Activated CD4-positive, alpha-beta T cell treated with anti-CD3 and anti-CD28 coated beads for 36 hours (primary cell): ENCODE measurements at places on chromosomes 2 and 18.
A peak's percentile ranks its signal among the peaks of the same experiment; 100 is the strongest.

DNA sequence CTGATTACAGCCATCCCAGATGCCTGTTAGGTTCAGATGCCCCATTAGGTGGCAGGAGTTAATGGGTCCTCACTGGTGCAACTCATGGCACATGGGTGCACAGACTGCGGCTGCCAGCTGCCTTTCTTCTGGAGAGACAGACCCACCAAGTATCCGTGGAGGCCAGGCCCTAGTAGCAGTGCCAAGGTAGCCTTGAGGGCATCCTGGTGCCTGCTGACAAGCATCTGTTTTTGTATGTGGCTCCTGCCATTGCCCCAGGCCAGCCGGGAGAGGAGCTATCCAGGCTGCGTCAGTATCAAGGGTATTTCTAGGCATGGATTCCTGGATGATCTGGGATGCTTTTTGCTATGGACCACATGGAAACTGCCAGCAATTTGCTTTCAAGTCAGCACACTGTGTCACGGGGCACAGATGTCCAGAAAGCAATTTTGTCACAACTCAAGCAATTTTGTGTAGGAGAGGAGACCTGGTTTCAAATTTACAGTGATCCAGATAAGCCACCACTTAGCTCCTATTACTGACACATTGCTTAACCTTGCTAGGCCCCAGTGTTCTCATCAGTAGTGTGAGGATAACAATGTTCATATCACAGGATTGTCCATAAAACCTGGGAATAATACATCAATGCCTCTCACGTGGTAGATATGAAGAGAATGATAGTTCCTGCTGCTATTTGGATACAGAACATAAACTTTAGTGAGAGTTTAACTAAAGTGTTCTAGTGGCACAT, 815.1 kb upstream of the RAB6C start:
- no peaks in the 10 kb centered on the region for H3K27me3 ChIP-seq
- H3K4me1 ChIP-seq, result no peaks in the 10 kb centered on the region
- no peak overlapping the region for H3K27ac ChIP-seq
- no peak overlapping the region for H3K4me3 ChIP-seq
- H3K36me3 ChIP-seq, result no peaks in the 10 kb centered on the region
- DNase-seq, result no peak

- H3K27ac ChIP-seq, result no peak overlapping the region
- H3K27me3 ChIP-seq, result peaks cover 1% of the 10 kb centered on the region
- no peaks in the 10 kb centered on the region for H3K4me1 ChIP-seq
- no peaks in the 10 kb centered on the region for H3K36me3 ChIP-seq
- peak; percentile 5 for DNase-seq
- H3K4me3 ChIP-seq, result no peak overlapping the region
These were observed 104.6 kb upstream of the COL3A1 start for GRCh38 chr2:188869550-188869949.

- no peaks in the 10 kb centered on the region for H3K36me3 ChIP-seq
- peak; percentile 69 for DNase-seq
- H3K4me3 ChIP-seq, result no peak overlapping the region
- H3K27me3 ChIP-seq, result peaks cover 17% of the 10 kb centered on the region
- H3K4me1 ChIP-seq, result peaks cover 12% of the 10 kb centered on the region
These were observed 3.5 kb upstream of the CABLES1 start for GRCh38 chr18:23131693-23132319.

- H3K4me1 ChIP-seq, result peaks cover 62% of the 10 kb centered on the region
- DNase-seq, result no peak
These were observed 121.4 kb upstream of the MGAT5 start for GRCh38 chr2:134132490-134132857.

- H3K4me3 ChIP-seq, result no peak overlapping the region
- H3K4me1 ChIP-seq, result peaks cover 25% of the 10 kb centered on the region
- H3K27me3 ChIP-seq, result no peaks in the 10 kb centered on the region
These were observed 45.5 kb upstream of the TNFRSF11A start for GRCh38 chr18:62279561-62279960.

GRCh38 chr2:220226076-220226475, 598.6 kb downstream of the SLC4A3 start:
- H3K36me3 ChIP-seq, result no peaks in the 10 kb centered on the region
- DNase-seq, result no peak
- H3K4me1 ChIP-seq, result no peaks in the 10 kb centered on the region
- H3K27ac ChIP-seq, result no peak overlapping the region
- no peak overlapping the region for H3K4me3 ChIP-seq

DNA sequence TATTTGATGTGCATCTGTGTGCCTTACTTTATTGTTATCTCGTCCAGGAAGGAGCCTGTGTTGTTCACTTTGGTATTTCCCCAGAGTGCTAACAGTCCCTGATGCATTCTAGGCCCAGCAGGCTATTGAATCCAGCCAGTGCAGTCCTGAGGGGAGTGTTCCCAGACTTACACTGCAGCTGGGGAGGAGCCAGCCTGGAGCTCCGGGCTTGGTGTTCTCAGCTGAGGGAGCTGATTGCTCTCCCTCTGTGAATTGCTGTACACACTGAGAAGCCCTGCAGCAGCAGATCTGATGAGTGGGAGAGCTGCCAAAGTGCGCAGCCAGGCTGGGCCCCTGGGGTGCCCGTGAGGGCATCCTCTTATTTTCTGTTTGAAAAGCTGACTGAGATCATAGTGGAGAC, 159.2 kb downstream of the GALNT3 start:
- no peak overlapping the region for H3K4me3 ChIP-seq
- H3K27ac ChIP-seq, result no peak overlapping the region
- no peak for DNase-seq
- H3K4me1 ChIP-seq, result peaks cover 6% of the 10 kb centered on the region

DNA sequence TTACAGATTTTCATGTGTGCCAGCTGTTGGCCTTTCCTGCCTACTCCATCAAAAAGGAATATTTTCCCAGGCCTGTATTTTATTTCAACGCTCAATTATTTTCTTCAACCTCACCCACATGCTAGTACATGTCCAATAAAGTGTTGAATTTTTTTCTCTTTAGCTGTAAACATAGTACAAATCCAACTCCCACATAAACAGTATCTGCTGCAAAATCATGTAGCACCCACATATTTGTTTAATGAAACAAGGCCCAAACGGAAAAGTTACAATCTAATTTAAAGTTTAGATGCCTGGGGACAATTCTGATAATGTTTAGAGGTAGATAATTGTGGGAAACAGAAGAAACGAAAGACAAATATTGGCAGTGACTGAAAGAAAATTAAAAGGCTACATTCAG, 275.4 kb upstream of the ACVR2A start:
- no peak for DNase-seq
- H3K36me3 ChIP-seq, result no peaks in the 10 kb centered on the region
- no peaks in the 10 kb centered on the region for H3K4me1 ChIP-seq
- H3K4me3 ChIP-seq, result no peak overlapping the region
- H3K27ac ChIP-seq, result no peak overlapping the region

- H3K36me3 ChIP-seq, result no peaks in the 10 kb centered on the region
- peak overlapping the region; percentile 7 for H3K27ac ChIP-seq
- H3K4me3 ChIP-seq, result no peak overlapping the region
These were observed 122.9 kb downstream of the TANC1 start for GRCh38 chr2:159091381-159091780.

- H3K4me3 ChIP-seq, result peak overlapping the region; percentile 88
- DNase-seq, result peak; percentile 82
- no peaks in the 10 kb centered on the region for H3K27me3 ChIP-seq
- H3K36me3 ChIP-seq, result peaks cover 44% of the 10 kb centered on the region
These were observed 44.4 kb downstream of the FBLN7 start for GRCh38 chr2:112182581-112183034.

- no peaks in the 10 kb centered on the region for H3K27me3 ChIP-seq
- no peaks in the 10 kb centered on the region for H3K36me3 ChIP-seq
- H3K27ac ChIP-seq, result no peak overlapping the region
- DNase-seq, result no peak
These were observed 528.4 kb upstream of the SYT4 start for GRCh38 chr18:43805646-43806194.

DNA sequence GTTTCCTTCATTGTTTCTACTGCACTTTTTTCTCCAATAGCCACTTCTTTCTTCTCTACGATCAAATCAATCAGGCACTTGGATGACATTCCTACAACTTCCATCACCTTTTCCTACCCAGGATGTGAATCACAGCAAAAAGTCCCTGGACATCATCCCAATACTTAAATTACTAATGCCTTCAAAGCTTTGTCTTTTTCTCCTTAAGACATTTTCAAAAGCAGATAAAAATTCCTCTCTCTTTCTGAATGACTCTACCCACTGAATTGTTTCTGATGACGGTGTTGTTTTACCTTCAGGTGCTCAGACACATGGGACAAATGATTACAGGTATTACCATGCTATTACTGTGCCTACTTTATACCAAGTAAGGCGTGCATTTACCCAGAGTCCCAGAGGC, 500.9 kb downstream of the FBXO15 start:
- H3K4me3 ChIP-seq, result no peak overlapping the region
- H3K36me3 ChIP-seq, result no peaks in the 10 kb centered on the region
- DNase-seq, result no peak
- H3K27ac ChIP-seq, result no peak overlapping the region

DNA sequence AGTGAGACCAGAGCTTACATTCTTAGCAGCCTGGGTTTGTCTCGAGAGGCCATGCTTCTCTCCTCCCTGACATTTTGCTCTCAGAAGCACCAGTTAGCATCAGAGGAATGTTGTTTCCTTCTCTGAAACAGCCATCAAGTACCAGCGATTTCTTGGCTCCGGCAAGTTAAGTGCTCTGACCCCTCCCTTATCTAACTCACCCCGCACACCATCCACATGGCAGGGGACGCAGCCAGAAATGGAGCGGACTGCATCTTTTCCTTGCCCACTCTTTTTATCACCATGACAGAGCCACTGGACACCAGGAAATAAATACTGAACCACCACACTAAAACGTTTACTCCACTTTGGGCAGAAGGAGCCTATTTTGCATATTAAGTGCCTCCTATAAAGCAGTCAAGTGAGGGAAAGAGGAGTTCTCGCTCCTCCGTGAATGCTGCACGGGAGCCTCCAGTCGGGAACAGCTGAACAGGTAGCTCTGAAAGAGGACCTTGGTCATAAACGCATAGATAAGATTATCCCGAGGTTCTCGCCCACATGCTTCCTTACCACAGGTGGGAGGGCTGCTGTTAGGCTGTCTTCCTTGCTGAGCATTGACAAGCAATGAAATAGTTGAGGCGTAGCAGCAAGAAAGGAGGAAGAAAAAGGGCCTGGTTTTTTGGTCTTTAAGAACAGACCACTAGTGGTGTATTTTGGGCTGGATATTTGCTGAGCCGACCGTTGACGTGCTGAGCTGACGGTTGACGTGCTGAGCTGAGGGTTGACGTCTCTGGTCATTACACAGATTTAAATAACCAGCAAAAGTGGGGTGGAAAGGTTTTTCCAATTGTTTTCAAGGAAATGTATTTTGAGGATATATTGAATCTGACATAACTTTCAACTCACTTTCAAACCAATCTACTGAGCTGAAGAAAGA, 71.4 kb upstream of the ITGB6 start:
- DNase-seq, result no peak
- peaks cover 32% of the 10 kb centered on the region for H3K4me1 ChIP-seq
- no peak overlapping the region for H3K4me3 ChIP-seq

DNA sequence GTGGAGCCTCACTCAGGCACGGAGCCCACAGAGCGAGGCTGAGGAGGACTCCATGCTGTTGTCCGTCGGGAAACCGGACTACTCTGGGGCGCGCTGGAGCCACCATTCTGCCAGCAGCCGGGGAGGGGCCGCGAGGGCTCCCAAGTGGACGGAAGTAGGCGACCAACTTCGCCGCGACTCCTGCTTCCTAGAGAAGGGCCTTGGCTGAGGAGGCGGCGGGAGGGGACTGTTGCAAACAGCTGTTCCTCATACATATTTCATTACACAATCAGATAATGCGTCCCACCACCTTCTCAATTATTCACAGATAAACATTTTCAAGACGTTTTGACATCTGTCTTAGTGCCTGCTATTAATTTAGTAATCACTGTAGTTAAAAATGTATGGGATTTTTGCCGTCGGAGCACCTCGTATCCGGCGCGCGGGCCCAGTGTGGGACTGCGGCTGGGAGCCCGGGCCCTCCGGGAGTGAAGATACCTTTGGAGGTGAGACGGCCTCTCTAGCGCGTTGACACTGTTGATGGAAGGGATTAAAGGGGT, 11.7 kb upstream of the SIX3 start:
- no peaks in the 10 kb centered on the region for H3K36me3 ChIP-seq
- peaks cover 22% of the 10 kb centered on the region for H3K4me1 ChIP-seq
- no peak for DNase-seq
- H3K27ac ChIP-seq, result no peak overlapping the region
- peak overlapping the region; percentile 4 for H3K4me3 ChIP-seq

- H3K4me1 ChIP-seq, result no peaks in the 10 kb centered on the region
- H3K27ac ChIP-seq, result no peak overlapping the region
- H3K36me3 ChIP-seq, result peaks cover 81% of the 10 kb centered on the region
- no peak for DNase-seq
- H3K4me3 ChIP-seq, result no peak overlapping the region
- H3K27me3 ChIP-seq, result no peaks in the 10 kb centered on the region
These were observed 51.5 kb downstream of the DNAJC10 start for GRCh38 chr2:182767578-182767977.

DNA sequence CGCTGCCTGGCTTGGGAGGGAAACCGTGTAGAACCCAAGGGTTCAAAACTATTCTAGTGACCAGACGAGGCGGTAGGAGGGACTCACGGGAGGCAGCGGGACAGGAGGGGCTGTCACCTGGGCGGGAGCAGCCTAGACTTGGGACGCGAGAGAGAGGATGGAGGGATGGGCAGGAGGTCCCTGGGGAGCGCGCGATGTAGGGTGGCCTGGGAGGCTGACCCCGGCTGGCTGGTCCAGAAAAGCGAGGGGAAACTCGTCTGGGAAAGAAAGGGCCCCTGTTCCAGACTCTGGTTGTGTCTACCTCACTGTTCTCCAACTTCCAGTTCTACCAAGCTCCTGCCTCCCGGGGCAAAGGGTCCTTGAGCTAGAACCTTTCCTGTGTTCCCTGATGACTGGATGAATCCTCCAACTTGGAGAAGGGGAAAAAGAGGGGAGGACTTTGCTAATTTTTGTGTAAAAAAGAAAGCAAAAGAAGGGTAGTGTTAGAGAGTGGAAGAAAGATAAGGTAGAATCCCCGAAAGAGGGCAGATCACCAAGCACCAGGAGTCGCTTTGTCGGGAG, 1.4 kb downstream of the DOK6 start:
- H3K4me1 ChIP-seq, result peaks cover 11% of the 10 kb centered on the region
- no peaks in the 10 kb centered on the region for H3K36me3 ChIP-seq
- H3K4me3 ChIP-seq, result no peak overlapping the region
- H3K27me3 ChIP-seq, result peaks cover 55% of the 10 kb centered on the region
- DNase-seq, result no peak

DNA sequence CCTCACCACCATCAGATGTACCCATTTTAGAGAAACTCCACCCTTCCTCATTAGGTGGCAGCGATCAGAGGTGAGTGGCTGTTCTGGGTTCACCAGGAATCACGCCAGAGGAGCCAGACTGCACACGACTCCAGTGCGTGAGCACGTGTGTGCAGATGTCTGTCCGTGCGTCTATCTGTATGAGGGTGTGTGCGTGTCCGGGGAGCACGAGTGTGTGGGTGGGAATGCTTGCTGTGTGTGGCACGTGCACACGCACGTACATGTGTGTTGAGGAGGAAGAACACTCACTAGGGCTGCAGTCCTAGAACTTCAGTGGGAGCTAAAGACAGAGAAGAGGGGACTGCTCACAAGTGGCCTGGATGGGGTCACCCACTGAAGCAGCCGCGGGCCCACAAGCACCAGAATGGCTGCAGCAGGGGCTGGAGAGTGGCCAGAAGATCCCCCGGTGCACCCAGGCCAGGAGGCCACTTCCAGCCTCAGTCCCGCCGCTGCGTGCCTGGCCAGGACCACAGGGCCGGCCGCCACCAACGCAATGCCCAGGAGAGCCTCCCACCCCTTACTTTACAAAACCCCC, 13.9 kb downstream of the HDAC4 start:
- H3K27me3 ChIP-seq, result no peaks in the 10 kb centered on the region
- no peak for DNase-seq
- H3K27ac ChIP-seq, result no peak overlapping the region

GRCh38 chr2:203578759-203579643, 43.9 kb upstream of the RAPH1 start:
- H3K27me3 ChIP-seq, result no peaks in the 10 kb centered on the region
- peak; percentile 67 for DNase-seq
- H3K36me3 ChIP-seq, result no peaks in the 10 kb centered on the region
- peak overlapping the region; percentile 78 for H3K27ac ChIP-seq
- H3K4me1 ChIP-seq, result peaks cover 21% of the 10 kb centered on the region
